ELR (cell line): ENCODE measurements at places on chromosomes 5 and 9.

DNA sequence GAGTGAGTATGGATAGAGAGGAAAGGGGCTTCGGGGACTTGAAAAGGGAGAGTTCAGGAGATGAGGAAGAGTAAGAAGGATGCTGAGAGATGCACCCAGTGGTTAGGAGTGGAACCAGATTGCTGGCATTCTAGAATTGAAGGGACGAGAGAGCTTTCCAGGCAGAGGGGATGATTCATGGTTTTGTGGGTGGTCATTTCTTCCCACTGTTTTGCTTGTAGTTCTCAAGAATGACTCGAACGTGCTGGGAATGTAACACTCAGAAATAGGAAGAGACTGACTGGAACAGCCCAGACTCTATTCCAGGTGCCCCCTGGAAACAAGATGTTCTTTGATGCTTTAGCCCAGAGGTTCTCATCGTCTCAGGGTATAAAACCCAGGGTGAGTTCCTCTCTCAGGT lies 294.2 kb downstream of the ICE1 start:
- DNase-seq, result no peak

DNA sequence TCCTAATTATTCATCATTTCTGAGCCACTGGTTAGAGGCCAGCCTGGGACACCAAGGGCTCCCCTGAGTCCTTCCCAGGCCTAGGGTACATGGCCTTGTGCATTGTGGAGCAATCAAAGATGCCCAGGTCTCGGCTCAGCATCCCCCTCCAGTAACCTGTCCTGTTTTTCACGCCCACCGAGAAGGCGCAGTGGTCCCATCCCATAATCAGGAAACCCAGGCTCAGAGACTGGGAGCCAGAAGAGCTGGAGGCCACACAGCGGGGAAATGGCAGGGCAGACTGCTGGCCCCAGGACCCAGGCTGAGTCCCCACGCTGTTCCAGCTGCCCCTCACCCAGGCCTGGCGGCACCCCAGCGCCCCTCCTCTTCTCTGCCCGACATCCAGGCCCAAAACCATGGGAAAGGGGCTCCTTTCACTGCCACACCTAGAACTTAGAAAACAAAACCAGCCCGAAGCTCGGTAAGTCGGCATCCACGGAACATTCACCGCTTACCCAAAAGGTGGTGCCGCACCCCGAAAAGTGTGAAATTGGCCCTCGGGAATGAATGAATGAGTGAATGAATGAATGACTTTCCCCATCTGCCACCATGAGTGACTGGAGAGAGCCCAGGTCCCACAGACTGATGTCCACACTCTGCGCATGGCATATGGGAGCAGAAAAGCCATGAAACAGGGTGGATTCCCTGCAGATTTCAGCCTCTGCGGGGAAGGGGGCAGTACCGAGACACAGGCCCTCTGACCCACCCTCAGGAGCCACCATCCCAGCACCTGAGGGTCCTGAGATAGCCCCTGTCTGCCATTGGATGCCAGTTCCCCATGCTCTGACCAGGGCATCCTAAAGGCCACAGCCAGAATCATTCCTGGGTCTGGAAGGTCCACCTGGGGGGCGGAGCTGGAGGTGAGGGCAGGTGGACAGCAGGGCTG lies 132.5 kb downstream of the OLFM1 start:
- no peak for DNase-seq

- peak; percentile 46 for DNase-seq
Measured at GRCh38 chr5:55232271-55232984, 980 bp downstream of the CCNO start.

DNA sequence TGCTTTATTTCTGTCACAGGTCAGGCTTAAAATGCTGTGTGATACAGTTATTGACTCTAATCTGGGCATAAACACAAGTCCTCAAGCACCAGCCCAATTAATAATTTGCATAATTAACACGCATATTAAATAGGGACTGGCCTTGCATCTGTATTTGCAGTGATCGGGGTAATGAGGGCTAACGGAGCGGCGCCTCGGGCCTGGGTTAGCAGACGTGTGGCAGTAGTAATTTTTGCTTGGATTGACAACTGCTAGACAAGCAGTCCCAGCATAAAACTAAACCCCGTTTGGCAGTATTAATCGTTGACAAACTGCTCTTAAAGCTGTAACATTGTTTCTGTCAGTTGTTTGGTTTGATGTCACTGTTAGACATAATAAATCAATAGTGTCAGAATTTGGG lies 109.2 kb downstream of the PBX3 start:
- DNase-seq, result no peak

DNA sequence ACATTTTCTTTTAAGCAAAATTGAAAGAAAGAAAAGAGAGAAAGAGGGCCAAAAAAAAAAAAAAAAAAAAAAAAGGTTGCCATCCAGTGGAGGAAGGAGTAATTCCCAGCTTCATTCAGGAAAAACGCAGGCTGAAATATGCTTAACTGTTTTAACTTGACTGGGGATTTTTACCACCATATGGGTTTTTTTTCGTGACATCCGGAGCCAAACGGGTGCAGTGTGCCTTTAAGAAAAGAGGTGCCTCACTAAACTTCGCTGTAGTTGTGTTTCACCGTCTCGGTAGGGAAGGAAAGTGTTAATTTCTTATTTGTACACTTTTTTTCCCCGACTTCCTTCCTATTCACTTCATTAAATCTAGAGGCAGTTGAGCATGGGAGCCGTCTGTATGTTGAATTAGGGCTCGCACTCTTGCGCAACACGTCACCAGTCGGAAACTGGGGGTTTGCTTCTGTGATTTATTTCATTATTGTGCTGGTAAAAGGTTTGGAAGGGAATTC lies 143.0 kb downstream of the SMARCA2 start:
- peak; percentile 67 for DNase-seq

DNA sequence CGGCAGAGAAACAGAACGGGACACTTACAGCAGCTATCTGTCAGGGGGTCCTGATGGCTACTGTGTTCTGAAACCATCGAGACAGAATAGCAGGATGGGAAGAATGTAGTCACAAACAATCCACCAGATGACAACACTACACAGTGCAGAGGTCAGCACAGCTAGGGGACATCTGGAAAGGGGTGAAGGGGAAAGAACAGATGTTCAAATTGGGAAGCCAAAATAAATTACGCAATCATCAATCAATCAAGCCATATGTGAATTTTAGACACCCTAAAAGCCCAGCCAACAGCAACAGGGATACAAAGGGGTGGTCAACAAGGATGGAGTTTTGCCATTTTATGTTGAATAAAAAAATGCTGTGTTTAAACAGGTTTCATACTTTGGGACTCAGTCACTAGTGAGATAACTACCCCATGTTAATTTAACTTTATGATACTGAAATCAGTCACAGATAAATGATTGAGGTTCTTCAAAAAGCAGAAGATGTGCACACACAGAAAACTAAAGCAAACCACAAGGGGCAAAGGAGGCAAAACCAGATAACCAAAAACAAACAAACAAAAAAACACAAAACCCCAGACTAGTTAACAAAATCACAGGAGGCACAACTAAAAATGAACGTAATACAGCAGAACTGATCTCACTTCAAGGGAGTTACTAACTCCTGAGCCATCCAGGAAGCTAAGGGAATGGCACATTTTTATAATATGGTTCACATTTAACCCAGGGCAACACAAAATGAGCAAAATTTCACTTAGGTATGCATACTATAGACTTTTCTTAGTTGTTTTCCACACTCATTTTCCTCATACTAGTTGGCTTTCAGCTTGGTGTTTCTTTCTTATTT lies 65.9 kb downstream of the HABP4 start:
- DNase-seq, result peak; percentile 38

DNA sequence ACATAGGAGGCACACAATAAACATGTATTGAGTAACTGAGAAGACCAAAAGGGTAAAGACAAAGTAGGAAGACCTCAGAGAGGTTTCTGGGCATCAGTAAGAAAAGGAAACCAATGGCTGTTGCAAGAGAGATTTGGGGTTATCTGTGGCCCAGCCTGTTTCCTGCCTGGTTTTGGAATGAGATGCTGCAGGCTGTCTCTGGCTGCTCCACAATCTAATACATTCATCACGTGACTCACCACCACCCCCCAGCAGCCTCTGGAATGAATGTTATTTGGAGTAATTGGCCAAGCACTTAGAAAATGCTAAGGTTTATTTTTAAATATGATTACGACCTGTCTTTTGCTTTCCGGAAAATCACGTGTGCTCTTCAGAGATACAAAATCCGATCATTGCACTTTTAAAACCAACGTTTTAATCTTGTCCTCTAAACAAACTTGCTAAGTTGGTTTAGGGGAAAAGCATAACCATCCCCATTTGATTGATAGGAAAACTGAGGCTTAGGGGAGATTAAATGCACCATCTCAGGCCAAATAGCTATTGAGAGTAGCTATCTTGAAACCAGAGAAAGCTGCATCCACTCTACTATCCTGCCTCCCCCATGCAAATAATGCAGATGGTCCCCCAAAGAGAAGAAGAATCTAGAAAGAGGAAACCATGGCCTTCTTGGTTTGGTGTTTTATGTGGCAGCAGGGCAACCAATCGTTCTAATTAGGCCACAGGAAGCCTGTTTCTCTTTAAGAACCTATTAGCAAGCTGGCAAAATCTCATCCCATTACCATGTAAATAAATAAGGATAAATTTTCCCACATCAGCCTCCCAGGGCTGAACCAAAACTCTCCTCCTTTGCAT lies 151.8 kb upstream of the ADRA1B start:
- DNase-seq, result peak; percentile 84

- DNase-seq, result no peak
Measured at GRCh38 chr9:107945493-107945892, 455.9 kb upstream of the KLF4 start.

DNA sequence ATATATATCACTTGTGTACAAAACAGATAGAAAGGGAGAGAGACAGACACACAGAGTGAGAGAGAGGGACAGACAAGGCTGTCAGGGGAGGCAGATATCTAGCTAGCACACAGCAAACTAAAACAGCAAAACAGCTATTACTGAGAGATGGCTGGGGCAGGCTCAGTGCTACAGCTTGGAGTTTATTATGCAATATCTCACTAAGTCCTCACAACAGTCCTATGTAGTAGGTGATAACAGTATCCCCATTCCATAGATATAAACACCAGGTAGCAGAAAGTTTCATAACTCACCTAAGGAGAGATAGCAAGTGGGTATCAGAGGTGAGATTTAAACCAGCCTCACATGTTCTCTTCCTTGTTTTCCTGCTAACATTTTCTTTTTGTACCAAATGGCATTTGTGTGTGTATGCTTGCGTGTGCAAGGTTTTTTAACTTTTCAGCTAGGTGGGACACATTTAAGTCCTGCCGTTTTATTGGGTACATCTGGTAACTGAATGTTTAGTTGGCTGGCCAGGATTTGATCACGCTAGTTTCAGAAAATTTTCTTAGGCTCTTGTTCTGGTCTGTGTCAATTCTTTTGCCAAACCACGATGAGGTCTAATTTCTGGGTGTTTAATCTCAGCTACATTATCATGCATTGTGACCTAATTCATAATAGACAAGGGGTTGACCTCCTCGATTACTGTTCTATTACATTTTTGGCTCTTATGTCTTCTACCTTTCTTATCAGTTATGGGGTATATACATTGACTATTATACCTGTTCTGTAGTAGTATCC lies 105.1 kb downstream of the LMNB1 start:
- DNase-seq, result no peak

- no peak for DNase-seq
Measured at GRCh38 chr9:78928625-78929405, 631.9 kb downstream of the PSAT1 start.

DNA sequence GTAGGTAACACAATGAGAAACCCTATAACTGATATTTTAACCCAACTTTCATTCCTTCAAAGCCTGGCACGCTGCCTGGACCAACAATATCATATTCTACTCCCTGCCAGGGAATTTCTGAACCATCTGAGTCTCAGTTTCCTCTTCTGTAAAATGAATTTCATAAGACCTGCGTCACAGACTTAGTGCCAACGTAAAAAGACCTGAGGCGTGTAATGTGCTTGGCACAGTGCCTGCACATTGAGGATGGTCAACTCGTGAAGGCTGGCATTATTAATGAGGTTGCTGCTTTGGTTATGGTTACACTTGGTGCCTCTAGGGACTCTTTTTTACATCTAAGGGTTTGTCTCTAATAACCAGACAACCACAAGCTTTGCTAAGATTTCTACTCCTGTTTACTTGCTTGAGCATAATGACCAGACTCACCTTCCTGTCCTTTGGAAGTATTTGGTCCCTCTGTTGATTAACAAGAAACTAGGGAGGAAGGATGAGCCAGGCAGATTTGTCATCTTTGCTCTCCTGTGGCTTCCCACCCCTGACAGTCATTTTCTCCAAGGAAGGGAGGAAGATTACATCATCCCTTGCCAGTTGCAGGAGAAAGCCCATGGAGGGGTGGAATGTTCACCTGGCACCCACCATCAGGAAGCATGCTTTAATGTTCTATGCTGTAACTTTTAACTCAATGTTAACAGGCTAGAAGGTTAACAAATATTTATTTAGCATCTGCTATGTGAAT lies 79.0 kb downstream of the PAPPA start:
- DNase-seq, result peak; percentile 72

GRCh38 chr9:70873506-70873905 lies 247.9 kb downstream of the TRPM3 start:
- no peak for DNase-seq

DNA sequence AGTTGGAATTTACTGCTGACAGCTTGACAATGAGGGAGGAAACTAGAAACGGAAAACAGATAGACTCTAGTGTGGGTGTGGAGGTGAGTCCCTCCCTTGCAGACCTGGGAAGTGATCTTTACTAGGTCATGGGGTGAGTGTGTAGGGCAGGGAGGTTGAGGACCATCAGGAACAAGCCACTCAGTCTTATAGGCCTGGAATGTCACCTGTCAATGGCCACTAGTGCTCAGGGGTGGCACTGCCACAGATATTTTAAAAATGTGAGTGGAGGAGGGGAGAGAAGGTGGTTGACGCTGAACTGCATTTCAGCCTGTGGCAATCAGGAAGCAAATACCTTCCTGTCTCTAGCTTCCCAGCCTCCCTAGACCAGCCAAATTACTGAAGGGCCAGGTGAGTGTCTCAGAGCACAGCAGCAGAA lies 9.0 kb downstream of the OR2S2 start:
- no peak for DNase-seq

- DNase-seq, result no peak
Measured at GRCh38 chr9:3137347-3137695, 293.4 kb upstream of the PUM3 start.

- no peak for DNase-seq
Measured at GRCh38 chr5:1298723-1299510, 4.0 kb upstream of the TERT start.

DNA sequence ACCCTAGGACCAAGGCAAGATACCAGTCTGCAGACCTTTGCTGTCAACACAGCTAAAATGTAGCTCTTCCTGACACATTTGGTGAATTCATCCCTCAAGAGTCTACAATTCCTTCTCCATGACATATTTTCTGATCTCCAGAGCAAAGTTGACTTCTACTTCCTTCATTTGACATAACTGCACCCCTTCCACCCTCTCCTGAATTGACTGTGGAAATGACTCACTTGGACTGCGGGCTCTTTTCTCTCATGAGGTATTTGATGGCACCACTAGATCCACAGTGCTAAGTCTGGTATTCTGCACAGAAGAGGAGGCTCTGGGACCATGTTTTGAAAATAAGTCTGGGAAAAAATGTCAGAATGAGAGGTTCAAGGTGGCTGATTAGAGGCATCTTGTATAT lies 338.4 kb upstream of the TRPC7 start:
- DNase-seq, result no peak
